ENCODE measurements at places on chromosomes 6 and 20.

DNA sequence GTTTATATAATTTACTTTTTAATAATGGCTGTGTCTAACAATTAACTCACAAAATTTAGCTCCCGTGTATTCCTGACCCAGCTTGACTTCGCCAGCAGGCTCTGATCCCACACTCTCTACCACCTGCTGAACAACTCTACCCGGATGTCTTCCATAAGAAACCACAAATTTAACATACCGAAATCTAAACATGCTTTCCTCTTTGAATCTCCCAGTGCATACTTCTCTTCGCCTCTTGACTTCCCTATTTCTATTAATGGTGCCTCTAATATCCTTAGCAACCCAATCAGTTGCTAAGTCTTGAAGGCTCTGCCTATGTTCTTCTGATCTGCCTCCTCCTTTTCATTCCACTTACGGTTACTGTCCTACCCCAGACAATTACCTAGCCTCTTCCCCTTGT lies 4.6 kb upstream of the MYB start:
- no peak for DNase-seq

GRCh38 chr6:126761854-126762253 lies 356.6 kb upstream of the RSPO3 start:
- DNase-seq: no peak

- no peak for DNase-seq
Measured at GRCh38 chr6:154473324-154473723, 37.2 kb downstream of the CNKSR3 start.

GRCh38 chr6:5287205-5287965 lies 26.1 kb downstream of the FARS2 start:
- DNase-seq: no peak

GRCh38 chr6:84258866-84259265 lies 31.4 kb upstream of the CEP162 start:
- no peak for DNase-seq

- DNase-seq: no peak
Measured at GRCh38 chr20:62895539-62895938, 30.8 kb downstream of the DIDO1 start.

DNA sequence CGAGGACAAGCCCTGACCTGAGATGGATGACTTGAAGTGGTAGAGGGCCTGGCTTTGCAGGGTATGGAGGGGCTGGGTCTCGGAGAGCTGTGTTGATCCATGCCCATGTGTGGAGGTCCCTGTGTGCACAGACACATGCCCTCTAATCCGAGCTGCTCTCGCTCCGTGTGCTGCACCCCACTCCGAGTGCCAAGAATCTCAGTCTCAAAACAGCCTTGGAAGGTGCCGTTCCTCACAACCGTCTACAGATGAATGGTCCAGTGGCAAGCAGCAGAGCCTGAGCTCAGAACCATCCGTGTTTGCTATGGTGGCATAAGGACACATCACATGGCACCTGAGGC lies 92.4 kb downstream of the RAMACL start:
- no peak for DNase-seq

DNA sequence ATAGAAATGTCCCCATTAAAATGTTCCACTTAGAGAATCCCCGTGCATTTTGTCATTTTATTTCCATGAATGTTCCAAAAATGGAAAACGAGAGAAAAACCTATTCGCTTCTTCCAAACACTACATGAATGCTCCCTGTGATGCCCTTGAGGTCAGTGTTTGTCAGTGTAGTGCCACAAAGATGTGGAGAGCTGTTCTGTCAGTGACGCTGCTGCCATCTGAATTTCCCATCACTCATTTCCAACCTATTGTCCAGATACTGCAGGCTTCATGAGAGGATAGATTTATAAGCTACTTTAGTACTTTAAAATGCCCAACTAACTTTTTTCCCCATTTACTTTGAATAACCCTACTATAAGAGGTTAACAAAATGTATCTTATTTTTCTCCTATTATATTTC lies 335.8 kb downstream of the CDKAL1 start:
- DNase-seq: no peak

GRCh38 chr20:7930343-7930742 lies 9.9 kb downstream of the HAO1 start:
- DNase-seq: no peak

DNA sequence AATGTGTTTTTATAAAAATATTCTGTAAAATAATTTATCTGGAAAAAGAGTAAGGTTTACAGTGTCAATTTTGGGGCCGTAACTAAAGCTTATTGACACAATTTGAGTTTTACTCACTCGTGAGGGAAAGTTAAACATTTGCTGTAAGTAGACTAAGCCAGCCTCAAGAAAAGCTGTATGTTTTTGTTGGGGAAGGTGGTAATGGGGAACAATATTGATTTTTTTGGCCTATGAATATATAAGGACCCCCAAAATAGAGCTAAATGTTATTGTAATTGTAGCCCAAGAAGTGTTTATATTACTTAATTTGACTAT lies 1.4 kb downstream of the SENP6 start:
- DNase-seq: no peak

- no peak for DNase-seq
Measured at GRCh38 chr6:1641343-1641885, 31.7 kb downstream of the FOXC1 start.

DNA sequence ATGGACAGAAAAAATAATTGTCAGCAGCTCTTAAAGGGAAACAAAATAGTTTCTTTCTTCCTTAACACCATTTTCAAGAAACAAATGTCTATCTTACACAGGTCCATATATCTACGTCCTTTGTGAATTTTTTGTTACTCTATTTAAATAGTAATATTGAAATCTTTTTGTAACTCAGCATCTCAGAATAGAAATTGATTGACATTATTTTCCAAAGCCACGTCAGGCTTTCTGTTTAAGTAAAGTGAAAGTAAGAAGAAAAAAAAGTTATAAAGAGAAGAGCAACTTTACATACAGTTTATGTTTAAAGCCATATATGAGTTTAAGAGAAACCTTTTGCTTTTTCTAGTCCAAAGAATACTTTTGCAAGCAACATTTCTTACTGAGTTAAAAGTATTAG lies 402.9 kb upstream of the SOX4 start:
- DNase-seq: no peak

DNA sequence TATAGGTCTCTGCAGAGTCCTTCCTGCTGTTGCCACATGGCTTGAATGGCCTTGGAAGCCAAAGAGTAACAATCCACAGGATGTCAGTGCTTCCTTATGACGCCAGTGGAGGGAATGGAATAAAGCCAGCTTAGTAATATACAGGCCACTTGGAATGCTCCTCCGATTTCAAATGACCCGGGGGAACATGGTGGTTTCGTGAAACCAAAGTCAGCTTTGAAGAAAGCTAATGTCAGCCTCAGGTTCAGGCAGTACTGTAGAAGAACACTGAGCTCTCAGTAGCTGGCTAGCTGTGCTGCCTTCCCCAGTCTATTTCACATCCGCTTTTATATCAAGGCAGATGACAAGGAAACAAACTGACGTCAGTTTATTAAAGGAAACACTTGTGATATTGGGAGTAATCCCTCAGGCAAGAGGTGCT lies 189.1 kb downstream of the DTNBP1 start:
- DNase-seq: no peak

GRCh38 chr20:7500231-7500663 lies 440.0 kb downstream of the HAO1 start:
- no peak for DNase-seq

- DNase-seq: no peak
Measured at GRCh38 chr6:168530653-168531071, 89.7 kb downstream of the SMOC2 start.

DNA sequence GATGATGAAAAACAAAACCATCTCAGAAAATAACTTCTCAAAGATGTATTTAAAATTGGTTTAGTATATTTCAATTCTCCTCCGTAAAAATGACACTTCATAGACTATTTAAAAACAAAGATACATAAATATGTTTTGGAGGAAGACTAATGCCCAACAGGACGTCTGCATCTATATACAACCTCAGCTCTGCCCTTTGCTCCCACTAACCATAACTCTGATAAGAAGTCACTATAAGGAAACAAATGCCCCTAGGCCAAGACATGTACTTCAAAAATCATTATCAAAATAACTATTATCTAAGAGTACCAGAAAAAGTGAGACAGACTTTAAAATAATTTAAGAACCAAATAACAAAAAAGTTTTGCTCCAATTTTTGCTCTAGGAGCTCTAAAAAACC lies 23.4 kb downstream of the PLAGL1 start:
- DNase-seq: no peak

GRCh38 chr6:69758214-69758613 lies 38.6 kb downstream of the LMBRD1 start:
- DNase-seq: no peak

- no peak for DNase-seq
Measured at GRCh38 chr6:37007340-37008043, 2.0 kb downstream of the FGD2 start.

GRCh38 chr20:37723668-37724067 lies 29.8 kb downstream of the CTNNBL1 start:
- no peak for DNase-seq

DNA sequence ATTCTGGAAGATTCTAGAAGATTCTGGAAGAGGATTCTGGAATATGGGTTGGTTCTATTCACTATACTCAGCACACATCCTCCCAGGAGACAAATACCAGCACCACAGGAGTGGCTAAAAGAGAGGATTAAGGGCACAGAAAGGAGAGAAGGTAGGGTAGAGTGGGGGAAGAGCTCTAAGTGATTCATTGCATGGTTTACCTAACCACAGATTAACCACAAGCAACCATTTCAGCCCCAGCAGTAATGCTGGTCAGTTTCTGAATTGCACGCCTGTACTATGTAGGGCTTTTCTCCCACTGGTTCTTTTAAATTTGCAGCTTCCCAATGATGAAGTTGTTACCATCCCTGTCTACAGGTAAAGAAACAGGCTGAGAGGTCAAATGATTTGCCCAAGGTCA lies 192.7 kb upstream of the PMEPA1 start:
- DNase-seq: no peak

DNA sequence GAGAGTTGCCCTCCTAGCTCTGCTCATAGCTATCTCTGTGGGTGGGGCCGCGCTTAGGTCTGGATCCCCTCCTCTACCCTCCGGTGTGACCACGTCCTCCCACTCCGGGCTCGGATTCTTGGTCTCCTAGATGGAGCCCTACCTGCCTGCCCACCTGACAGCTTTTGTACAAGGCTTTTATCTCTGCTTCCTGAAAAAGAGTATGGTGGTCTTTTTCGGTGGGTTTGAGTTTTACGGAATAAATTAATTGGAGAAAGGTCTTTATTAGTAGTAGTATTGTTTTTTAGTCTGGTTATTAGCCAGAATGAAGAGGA lies 773 bp downstream of the SMAP1 start:
- no peak for DNase-seq

GRCh38 chr6:90449311-90449710 lies 137.6 kb downstream of the MAP3K7 start:
- no peak for DNase-seq

DNA sequence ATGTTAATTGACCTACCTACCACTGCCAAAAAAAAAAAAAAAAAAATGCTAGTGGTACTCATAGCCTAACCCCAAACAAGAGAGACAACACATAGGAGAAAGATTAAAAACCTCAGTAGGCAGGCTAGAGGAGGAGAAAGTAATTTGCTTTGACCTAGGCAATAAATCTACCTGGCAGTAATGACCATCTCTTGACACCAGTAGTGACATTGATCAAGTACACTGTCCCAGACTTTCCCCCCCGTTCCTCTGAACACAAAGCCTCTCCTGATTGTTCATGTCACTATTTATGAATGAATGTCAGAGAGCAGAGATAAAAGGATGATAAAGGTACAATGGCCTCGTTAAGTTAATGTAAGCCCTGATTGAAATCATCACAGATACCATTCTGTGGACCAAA lies 746.8 kb downstream of the CBLN4 start:
- no peak for DNase-seq

DNA sequence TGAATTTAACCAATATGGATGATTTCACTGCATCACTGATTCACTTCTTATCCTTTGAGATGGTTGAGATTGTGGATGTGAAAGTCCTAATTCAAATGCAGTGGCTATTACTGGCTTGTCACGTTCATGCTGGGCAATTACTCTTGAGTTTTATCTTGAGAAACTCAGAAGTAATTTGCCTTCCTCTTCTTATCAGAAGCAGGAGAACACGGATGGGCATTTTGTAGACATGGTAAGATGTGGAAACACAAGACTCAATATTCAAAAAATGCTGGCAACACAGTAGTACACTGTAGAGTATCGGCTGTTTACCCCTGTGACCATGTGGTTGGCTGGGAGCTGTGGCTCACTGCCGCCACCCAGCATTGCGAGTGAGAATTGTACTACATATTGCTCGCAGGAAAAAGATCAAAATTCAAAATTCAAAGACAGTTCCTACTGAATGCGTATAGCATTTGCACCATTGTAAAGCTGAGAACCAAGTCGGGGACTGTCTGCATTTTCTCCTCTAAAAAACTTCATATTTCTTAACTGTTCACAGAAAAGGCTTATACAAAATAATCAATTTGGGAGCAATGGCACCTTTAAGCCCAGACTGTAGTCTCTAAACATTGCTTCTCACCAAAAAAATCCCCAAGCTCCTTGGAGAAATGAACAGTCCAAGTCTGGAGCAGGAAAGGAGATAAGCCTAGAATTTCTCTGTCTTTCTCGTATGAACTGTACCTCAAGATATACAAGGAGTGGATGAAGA lies 61.9 kb upstream of the ELOVL5 start:
- no peak for DNase-seq

DNA sequence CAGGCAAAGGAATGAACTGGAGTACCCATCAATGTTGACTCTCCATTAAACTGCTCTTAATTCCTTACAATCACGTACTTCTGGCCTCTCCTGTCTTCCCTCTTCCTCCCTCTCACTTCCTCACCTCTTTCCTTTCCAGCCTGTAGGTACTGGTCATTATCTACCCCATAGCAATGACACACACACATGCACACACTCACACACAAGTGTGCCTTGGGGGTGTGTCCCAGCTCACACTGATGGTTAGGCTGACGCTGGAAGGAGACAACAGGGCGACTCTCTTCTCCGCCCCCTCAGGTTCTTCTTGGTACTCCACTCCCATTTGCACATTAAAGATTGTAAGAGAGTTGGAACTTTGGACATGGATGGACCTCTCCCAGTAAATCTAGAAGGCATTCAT lies 14.0 kb upstream of the SERPINB9 start:
- DNase-seq: no peak

DNA sequence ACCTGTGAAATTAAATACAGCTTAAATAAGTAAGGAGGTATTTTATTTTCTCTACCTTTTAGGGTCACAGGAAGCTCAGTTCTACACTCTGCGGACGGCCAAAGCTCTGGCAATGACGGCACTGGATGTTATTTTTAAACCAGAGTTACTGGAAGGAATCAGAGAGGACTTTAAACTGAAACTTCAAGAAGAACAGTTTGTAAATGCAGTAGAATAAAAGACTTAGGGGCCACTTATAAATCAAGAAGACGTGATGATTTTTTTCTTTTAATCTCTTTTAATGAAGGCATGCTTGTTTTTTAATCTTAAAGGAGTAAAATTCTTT lies 16.2 kb downstream of the PM20D2 start:
- DNase-seq: no peak

- DNase-seq: no peak
Measured at GRCh38 chr6:166946125-166946524, 10.2 kb downstream of the RNASET2 start.

DNA sequence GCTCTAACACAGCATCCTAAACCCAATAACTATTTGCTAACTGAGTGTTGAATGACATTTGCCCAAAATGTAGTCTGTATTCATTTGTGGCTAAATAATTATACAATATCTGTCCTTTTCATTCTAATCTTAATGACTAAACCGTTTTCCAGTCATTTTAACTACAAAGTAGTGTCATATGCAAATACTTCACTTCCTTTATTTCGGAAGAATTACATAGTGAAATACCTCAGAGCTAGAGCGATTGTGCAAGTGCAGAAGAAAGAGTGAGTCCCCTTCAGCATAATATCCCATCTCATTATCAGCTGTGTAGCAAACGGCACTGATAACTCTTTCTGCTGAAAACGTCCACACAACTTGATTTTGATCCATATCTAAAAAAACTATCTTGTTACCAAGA lies 66.2 kb downstream of the ROS1 start:
- no peak for DNase-seq

Data from NCI-H1694 treated with DMSO at 0.1 percent for 48 hours (cell line).